ENCODE measurements at places on chromosomes 2 and 18.

DNA sequence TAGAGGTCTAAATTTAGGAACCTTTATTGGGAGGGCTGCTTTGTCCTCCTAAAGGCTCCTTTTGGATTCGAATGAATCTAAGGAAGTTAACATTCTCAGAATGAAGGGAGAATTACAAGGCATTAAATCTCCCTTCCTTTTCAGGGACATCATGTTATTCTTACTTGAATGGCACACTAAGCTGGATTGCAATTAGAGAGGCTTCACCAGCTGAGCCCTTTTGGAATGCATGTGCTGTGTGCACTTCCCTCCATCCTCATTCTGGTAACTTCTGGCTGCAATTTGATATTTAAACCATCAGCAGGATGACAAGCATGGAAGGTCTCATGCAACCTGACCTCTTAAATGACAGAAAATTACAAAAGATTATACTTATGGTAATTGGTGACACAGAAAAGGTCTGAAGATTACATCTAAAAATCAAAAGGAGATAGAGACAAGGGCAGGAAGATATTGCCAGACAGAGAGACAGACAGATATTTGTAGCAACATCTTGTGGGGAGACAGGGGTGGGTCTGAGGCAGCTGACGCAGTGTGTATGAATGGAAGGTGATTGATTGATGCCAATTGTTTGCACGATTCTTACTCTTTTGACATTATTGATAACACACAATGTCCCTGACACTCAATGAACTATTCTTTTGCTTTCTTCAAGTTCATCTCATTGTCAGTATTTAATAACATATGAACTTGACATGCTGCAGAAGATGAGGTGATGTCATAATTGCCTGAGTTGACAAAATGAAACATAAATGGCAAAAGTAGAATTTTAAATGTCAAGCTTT, 570.8 kb upstream of the GYPC start:
- DNase-seq, result no peak

DNA sequence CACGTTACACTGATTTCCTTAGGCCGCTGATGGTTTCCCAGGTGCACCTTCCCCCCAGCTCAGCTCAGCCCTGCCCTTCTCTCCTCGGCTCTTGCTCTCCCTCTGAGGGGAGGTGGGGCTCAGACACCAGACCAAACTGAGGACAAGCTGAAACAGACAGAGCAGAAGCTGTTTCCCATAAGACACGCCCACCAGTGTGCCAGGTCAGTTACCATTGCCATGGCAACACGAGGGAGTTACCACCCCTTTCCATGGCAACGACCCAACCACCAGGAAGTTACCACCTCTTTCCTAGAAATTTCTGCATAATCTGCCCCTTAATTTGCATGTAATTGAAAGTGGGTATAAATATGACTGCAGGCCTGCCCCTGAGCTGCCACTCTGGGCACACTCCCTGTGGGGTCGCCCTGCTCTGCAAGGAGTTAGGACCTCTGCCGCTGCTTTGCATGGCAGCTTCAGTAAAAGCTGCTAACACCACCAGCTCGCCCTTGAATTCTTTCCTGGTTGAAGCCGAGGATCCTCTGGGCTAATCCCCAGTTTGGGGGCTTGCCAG, 120.9 kb upstream of the SMIM21 start:
- no peak for DNase-seq

DNA sequence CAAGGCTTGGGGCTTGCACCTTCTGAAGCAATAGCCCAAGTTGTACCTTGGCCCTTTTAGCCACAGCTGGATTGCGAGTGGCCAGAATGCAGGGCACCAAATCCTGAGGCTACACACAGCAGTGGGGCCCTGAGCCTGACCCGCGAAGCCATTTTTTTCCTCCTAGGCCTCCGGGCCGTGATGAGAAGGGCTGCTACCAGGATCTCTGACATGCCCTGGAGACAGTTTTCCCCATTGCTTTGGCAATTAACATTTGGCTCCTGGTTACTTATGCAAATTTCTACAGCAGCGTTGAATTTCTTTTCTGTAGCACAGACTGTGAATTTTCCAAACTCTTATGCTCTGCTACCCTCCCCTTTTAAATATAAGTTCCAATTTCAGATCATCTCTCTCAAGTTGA, 54.5 kb downstream of the MOCOS start:
- no peak for DNase-seq

GRCh38 chr2:96204836-96205624, 3.6 kb downstream of the STARD7 start:
- no peak for DNase-seq

- no peak for DNase-seq
These were observed 40.3 kb downstream of the TNFRSF11A start for GRCh38 chr18:62365420-62365819.

GRCh38 chr2:235286622-235287374, 207.0 kb upstream of the AGAP1 start:
- no peak for DNase-seq

DNA sequence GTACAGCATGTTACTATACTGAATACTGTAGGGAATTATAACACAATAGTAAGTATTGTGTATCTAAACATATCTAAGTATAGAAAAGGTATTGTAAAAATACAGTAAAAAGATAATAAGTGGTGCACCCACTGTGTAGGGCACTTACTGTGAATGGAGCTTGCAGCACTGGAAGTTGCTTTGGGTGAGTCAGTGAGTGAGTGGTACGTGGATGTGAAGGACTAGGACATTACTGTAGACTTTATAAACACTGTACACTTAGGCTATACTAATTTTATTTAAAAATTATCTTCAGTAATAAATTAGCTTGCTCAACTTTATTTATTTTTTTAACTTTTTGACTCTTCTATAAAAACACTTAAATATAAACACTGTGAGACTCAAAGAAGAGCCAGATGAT, 82.6 kb downstream of the MTA3 start:
- DNase-seq, result no peak

GRCh38 chr2:165777522-165778186, 16.4 kb downstream of the GALNT3 start:
- no peak for DNase-seq

- DNase-seq, result no peak
These were observed 7.1 kb downstream of the MREG start for GRCh38 chr2:216006164-216006663.

- no peak for DNase-seq
These were observed 24.5 kb downstream of the RAB10 start for GRCh38 chr2:26058390-26058789.

DNA sequence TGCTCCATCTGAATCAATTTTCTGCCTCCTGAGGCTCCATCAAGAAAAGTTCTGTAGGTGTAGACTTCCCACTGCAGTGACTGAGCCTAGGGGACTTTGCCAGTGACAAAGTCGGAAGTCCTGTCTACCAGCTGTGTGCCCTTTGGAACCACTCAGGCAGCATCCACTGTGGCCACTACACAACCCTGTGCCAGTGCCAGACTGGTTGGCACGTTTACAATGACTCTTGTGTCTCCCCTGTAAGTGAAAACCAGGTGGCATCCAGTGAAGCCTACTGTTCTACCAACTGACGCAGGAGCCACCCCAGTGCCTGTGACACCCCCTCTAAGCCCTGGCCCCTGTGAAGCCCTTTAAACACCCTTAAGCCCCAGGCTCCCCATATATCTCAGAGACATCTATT, 132.1 kb upstream of the SERPINE2 start:
- DNase-seq, result no peak

- DNase-seq, result no peak
These were observed 128.9 kb upstream of the CELF4 start for GRCh38 chr18:37694516-37694915.
